Amniotic epithelial cell (primary cell): ENCODE measurements at places on chromosomes 4 and X.

DNA sequence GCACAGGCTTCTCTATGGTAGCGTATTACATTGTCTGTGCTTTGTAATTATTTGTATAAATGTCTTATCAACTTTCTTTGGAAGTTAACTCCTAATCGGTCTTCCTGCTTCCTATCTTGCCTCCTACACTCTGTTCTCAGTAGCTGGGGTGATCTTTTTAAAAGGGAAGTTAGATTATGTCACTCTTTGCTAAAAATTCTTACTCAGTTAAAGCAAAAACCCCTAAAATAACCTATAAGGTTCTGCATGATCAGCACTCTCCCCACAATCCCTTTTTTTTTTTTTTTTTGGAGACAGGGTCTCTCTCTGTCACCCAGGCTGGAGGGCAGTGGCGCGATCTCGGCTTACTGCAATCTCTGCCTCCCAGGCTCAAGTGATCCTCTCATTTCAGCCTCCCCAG, 2.6 kb upstream of the PRPS1 start:
- no peak for DNase-seq

DNA sequence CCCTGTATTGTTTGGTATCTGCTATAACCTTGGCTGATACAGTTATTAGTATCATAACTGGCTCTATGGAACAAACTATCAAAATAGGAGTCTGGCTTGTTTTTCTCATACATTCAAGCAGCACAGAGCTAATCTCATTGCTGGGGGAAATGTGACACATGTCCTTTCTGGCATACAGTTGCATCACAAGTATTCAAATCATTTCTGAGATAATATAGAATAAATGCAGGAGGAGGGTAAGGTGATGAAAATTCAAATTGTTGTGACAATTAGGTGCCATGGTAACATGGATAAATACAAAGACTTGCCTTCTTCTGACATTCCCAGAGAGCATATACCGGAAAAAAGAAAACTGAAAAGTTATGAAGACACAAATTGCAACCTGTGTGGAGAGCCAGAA, 2706.8 kb downstream of the ARAP2 start:
- DNase-seq = no peak

DNA sequence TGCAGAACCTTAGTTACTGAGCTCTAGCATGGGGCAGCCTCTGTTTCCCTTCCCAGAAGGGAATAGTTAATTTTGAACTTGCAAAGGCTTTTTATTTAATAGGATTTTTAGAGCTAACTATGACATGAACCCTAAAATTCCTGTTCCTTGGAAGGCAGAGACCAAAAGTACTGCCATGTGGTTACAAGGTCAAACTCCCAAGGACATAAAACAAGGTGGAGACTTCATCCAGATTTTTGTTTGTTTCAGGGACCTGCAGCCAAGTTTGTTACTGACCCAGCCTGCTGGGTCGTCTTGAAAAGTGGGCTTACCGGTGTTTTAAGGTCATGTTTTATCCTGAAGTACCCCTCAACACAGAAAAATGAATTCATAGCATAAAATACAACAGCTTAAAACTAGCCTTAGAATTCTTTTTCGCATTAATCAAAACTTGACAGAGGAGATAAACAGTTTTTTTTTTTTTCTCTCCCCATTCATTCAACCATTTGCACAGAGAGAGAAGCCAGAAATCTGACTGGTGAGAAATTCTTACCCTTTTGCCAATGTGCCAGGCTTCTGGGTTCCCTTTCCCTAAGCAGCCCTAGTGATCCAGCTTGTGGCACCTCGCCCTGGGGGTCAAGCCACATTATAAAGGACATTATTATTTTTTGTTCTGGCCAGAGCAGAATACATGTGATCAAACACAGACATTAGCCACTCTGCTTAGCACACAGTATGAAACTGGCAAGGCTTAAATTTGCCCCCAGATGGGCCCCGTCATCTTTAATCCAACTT, 21.5 kb upstream of the GRPEL1 start:
- no peak for DNase-seq

- DNase-seq = peak; percentile 71
These were observed 21.7 kb downstream of the INPP4B start for GRCh38 chr4:142824368-142824767.

DNA sequence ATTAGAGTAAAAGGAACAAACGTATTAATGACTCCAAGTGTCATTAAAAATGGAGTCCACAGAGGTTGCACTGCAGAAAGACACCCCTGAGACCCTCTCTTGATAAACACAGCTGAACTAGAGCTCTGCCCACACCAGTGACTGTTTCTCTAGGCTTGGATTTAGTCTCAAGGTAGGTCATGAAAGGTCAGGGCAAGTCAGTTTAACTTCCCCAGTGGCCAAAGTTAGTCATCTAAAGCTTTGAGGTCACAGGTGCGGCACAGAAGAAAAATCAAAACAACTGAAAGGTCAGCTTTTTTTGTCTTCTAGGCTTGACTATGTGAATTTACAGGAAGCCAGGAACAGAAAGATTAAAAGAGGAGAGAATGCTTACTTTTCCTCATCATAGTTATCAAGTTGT, 749.6 kb downstream of the RAB28 start:
- DNase-seq = no peak

DNA sequence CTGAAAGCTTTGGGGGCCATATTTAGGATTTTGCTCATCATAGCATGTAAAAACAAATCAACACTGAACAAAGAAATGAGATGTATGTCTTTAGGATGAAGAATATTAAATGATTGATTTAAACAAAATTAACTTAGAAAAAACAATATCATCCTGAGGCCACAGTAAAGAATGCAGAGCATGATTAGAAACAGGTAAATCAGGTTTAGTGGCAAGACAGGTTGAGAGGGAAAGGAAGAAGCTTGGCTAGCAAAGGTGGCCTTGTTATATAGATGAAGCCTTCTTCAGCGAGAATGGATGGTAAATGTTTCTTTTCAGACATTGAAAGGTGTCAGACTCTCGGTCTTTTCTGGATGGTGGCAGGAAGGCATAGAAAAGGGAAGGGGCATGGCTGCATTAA, 11.9 kb upstream of the MAGEB16 start:
- DNase-seq = no peak

GRCh38 chr4:6692806-6693205, 872 bp upstream of the S100P start:
- DNase-seq = no peak

DNA sequence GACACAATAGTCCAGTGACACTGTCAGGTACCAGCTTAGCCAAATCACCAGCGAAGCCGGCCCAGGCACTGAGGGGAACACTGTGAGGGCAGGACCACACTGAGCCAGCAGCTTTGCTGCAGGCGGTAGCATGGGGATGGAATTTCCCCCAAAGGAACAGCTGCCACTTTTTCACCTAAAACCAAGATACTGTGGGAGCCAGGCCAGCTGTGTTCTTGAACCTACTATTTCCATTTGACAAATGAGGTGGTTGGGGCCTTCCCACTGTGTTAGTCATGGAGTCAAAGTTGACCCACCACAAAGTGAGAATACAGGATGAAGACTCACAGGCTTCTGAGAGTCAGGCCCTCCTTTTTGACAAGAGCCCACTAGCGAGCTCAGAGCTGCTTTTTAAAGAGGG, 70.7 kb upstream of the SH3RF1 start:
- DNase-seq = peak; percentile 82

- DNase-seq = no peak
These were observed 144.4 kb upstream of the GATB start for GRCh38 chr4:151905197-151905596.

DNA sequence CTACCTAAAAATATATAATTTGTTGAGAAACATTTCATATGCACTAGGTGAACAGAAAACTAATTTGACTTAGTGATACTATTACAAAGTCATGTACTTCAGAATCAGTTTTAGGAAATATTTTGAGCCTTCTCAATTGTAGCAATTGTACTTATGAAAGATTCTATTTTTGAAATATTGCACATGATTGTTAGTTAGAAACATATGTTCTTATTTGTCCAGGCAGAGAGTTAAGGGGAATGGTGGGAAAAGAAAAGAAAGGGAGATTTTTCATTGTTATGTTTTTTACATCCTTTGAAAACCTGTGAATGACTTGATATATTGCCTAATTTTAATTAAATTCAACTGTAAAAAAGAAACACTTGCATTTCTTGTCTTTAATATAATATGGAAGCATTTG, 66.0 kb downstream of the GLRB start:
- no peak for DNase-seq

DNA sequence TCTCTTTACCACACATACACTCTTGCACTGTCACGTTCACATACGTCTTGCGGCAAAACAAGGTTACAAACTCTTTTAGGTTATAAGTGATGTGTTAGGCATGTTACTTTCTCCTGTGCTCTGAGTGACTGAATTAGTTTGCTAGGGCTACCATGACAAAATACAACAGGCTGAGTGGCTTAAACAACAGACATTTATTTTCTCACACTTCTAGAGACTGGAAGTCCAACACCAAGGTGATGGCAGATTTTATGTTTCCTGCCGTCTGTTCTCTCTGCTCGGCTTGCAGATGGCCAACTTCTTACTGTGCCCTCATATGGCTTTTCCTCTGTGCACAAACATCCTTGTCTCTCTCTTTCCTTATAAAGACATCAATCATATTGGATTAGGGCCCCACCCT, 1224.3 kb upstream of the TENM3 start:
- DNase-seq = no peak

DNA sequence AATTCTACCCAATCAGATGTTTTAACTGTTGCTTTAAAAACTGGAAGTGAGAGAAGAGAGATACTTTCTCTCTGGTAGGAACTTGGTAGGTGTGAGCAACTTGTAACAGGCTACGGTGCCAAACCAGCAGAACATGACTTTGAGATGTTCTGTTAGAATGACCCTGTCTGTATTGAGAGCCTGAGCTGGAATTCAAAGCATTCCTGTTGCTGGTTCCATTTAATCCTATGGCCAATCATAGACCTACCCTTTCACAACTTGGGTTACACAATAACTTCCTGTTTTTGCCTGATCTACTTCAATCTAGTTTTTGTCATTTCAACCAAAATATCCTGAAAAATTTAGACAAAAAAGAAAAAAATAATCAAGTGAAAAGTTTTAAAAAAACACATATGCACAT, 1.7 kb upstream of the PRRG1 start:
- DNase-seq = peak; percentile 87

DNA sequence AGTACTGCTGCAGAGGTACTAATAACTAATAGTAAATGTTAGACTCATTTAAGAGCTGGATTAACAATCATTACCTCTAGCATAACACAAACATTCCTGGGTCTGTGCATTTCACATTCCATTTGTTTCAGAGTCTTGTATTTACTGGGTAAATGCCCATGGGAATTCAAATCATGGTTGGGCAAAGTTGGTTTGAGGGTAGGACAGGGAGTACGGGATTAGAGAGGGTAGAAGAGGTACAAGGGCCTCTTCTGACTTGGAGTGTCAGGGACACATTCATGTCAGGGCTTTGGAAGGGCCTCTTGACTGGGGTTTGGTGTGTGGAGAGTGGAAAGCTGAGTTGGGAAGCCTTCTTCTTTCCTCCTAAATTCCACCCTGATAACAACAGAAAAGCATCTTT, 65.9 kb downstream of the WWC2 start:
- no peak for DNase-seq

DNA sequence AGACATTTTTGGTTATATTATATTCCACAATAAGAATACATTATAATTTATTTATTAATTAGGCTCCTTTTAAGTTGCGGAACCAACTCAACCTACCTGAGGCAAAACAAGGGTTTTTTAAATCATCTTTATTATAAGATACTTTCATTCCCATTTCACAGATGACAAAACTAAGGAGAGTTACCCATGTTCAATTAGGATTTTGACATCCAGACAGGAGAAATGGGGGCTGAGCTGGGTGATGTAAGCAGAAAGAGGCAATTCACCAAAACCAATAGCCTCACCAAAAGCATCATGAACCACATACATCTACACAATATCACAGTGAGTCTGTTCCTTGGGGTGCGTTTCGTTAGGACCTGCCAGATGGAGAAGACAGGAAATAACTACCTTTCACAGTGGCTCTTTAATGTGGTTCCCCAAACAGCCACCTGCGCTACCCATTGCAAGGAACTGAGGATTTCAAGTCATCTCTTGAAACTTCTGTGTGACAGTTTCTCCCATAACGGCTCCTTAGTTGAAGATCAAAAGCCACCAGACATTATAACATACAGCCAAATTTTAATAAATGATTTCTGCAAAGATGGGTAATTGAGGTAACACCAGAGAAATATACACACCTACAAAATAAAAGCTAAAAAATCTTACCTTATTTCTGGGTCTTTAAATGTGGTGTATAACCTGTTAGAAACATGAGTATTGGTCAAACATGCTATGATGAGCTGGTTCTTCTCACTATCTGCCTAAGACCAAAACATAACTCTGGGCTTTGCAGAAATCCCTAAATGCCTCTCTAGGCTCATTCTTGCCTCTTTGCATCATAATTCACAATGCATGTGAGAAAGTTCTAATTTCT, 190.6 kb upstream of the LEF1 start:
- no peak for DNase-seq

DNA sequence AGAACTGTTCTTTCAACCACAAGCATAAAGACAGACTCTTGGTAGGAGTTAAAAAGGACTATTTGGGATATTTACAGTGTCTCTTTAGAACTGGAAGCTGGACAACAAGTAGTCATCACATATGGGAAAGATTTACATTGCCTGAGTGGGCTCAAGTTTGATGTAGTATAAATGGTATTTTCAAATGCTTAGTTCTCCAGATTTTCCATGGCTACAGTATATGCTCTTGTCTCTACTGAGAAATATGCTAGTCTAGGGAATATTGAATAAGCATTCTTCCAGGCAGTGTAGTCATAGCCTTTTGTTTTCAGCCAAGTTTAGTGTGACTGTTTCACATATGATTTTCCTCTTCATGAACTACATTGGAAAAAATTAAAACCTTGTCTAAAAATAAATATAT, 315.6 kb downstream of the ARHGAP24 start:
- no peak for DNase-seq

GRCh38 chrX:124467202-124467601, 120.8 kb downstream of the SH2D1A start:
- DNase-seq = no peak

DNA sequence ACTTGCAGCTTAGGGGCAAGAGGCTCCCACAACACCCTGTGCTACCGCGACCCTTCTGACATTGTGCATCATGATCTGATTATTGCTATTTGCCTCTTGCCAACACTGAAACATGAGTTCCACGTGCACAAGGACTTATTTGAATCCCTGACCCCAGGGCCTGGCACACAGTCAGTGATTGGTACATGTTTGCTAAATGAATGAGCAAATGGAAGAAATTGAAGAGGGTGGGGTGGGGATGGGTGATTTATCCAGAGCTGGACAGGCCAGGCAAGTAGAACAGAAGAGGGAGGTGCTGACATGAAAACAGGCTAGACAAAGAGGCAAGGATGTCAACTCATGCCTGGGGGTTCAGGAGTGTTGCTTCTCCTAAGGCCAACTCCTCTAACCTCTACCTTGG, 24.9 kb upstream of the RPL39 start:
- no peak for DNase-seq

GRCh38 chr4:163673848-163674697, 179.6 kb downstream of the TMA16 start:
- DNase-seq = no peak

- DNase-seq = peak; percentile 46
These were observed 71.1 kb upstream of the ZCCHC13 start for GRCh38 chrX:74232859-74233258.
